CD14-positive monocyte (primary cell): ENCODE measurements at places on chromosomes 6 and 20. TPM values are rescaled to one million over a fixed set of nuclear protein-coding genes. Genes with fewer than 3 reads are reported as not detected.

EPB41L1 gene
- not detected for polyA plus RNA-seq

CYP24A1 gene
- not detected in 2 replicates for polyA plus RNA-seq

C6orf58 gene
- not detected for polyA plus RNA-seq

PXT1 gene
- polyA plus RNA-seq = 0.24 TPM

CTAGE9 gene
- polyA plus RNA-seq = not detected

ZNF451 gene
- 22.0 TPM for polyA plus RNA-seq

CEBPB gene
- 445 and 1,495 TPM in 2 replicates for polyA plus RNA-seq

BTNL2 gene
- polyA plus RNA-seq = not detected

CALHM6 gene
- polyA plus RNA-seq = 47.7 and 87.7 TPM in 2 replicates

KCNK16 gene
- not detected in 2 replicates for polyA plus RNA-seq

MEI4 gene
- polyA plus RNA-seq = not detected

XKR7 gene
- polyA plus RNA-seq = 0.33 and 0.43 TPM in 2 replicates

SPATA25 gene
- not detected for polyA plus RNA-seq

DIDO1 gene
- 15.3 and 23.8 TPM in 2 replicates for polyA plus RNA-seq
